ENCODE measurements at places on chromosomes 11 and 22.

GRCh38 chr11:134786636-134787035 lies 374.6 kb upstream of the B3GAT1 start:
- DNase-seq, result no peak

DNA sequence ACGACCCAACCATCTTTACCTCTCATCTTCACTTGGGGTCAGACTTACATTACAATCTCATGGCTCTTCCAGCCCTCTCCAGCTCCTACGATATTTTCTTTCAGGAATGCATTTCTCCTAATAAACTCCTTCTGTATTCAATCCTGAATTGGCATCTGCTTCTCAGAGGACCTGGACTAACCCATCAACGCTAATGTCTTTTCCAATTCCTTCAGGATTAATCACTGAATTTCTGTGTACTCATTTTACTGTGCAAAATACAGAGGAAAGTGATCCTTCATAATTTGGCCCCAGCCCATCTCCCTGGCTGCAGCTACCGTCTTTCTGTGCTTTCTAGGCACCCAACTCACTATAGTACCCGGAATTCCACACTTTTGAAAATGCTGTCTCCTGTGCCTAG lies 239.2 kb downstream of the METTL15 start:
- DNase-seq, result no peak

GRCh38 chr11:60973699-60974098 lies 2.2 kb downstream of the CD6 start:
- no peak for DNase-seq

GRCh38 chr11:102111011-102111786 lies 952 bp downstream of the YAP1 start:
- no peak for DNase-seq

- DNase-seq, result no peak
Observed at GRCh38 chr11:35144136-35144741, 5.3 kb downstream of the CD44 start.

GRCh38 chr22:17229991-17230630 lies 10.9 kb upstream of the ADA2 start:
- no peak for DNase-seq

GRCh38 chr11:105610871-105611571 lies 1.1 kb downstream of the GRIA4 start:
- DNase-seq, result no peak

GRCh38 chr11:119112314-119113020 lies 5.3 kb downstream of the C2CD2L start:
- no peak for DNase-seq

DNA sequence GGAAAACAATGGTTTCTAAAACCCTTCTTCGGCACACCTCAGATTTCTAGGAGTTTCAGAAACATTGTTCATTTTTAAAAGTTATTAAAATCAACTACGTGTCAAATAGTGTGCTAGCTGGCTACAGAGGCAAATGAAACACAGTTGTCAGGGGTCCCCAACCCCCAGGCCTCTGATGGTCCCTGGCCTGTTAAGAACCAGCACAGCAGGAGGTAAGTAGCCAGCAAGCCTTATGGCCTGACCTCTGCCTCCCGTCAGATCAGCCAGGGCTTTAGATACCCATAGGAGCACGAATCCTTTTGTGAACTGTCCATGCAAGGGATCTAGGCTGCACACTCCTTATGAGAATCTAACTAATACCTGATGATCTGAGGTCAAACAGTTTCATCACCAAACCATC lies 648.2 kb downstream of the FAM181B start:
- no peak for DNase-seq

DNA sequence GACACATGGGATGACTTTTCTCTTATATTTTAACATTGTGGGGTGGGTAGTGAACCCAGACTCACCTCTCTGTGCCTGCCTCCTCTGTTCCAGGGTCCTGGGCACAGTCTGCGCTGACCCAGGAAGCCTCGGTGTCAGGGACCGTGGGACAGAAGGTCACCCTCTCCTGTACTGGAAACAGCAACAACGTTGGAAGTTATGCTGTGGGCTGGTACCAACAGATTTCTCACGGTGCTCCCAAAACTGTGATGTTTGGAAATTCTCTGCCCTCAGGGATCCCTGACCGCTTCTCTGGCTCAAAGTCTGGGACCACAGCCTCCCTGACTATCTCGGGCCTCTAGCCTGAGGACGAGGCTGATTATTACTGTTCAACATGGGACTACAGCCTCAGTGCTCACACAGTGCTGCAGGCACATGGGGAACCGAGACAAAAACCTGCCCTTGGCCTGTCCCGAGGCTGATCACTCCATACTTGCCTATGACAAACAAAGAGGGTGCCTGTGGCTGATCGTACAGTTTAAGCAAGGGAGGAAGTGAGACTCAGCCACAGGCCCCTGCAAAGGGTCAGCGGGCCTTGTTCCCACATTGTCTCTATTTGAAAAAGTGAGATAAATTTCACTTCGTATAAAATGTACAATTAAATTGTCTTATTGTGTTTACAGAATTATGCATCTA lies 43.7 kb upstream of the TOP3B start:
- DNase-seq, result no peak

GRCh38 chr11:13329670-13330356 lies 52.2 kb downstream of the BMAL1 start:
- no peak for DNase-seq

DNA sequence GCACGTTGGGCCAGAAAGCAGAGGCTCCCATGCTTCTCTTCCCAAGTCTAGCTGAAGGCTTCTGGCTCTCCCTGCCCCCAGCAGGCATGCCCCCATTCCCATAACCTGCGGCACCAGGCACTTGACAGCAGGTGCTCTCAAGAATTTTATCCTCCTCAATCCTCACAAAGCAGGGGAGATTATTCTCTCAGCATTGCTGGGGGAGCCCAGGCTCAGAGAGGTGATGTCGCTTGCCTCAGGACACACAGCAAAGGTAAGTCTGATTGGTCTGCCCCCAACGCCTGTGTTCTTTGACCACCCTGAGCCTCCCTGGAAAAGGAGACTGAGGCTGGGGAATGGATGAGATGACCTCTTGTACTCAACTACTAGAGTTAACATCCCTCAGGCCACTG lies 4.8 kb downstream of the TST start:
- no peak for DNase-seq

GRCh38 chr11:107740271-107740670 lies 28.4 kb upstream of the SLN start:
- no peak for DNase-seq

- no peak for DNase-seq
Observed at GRCh38 chr11:34647532-34647931, 26.6 kb downstream of the EHF start.

DNA sequence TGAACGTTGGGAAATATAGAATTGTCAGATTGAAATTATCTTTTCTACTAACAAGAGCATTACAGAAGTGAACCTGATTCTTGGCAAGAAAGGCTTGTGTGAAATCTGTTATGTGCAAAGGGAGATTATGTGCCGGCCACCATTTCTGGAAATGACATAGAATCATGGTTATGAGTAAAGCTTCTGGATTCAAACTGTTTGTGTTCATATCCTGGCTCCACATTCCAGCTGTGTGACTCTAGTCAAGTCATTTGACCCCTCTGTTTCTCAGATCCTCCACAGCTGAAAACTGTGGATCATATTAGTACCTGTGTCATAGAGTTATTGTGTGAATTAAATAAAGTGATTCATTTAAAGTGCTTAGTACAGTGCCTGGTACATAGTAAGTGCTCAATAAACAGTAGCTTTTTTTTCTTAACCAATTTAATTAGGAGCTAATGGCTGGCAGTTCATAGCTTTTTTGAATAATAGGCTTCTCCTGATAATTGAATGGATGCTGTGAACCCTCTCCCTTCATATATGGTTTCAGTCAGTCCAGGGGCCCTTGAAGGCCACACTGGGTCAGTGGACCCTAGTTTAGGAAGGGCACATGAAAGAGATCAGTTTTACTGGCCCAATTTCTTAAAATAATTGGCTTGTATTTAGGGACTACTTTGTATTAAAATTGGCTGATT lies 34.6 kb downstream of the EHF start:
- no peak for DNase-seq

- no peak for DNase-seq
Observed at GRCh38 chr11:102886999-102887398, 12.2 kb upstream of the MMP12 start.

DNA sequence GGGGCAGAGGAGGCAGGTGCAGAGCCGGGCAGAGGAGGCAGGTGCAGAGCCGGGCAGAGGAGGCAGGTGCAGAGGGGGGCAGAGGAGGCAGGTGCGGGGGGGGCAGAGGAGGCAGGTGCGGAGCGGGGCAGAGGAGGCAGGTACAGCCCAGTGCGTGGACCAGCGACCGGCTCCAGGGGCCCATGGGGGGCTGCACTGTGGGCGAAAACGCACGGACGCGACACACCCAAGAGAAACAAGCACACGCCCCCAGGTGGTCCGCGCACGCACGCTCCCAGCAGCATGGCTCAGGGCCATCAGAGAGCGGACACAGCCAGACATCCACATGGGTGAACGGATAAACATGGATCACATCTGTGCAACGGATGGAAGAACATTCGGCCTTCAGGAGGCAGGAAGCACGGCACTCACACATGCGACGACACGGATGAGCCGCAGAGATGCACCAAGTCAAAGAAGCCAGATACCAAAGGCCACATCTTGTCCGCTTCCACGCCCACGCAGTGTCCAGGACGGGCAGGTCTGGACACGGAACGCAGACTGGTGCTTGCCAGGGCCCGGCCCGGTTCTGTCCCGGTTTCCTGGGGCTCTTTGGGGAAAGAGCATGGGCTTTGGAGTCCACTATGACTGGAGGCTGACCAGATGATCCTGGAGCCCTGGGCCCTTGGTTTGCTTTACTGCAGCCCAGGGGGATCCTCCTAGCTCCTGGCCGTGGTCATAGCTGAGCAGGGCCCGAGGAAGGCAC lies 21.8 kb downstream of the OSBPL5 start:
- DNase-seq, result no peak

DNA sequence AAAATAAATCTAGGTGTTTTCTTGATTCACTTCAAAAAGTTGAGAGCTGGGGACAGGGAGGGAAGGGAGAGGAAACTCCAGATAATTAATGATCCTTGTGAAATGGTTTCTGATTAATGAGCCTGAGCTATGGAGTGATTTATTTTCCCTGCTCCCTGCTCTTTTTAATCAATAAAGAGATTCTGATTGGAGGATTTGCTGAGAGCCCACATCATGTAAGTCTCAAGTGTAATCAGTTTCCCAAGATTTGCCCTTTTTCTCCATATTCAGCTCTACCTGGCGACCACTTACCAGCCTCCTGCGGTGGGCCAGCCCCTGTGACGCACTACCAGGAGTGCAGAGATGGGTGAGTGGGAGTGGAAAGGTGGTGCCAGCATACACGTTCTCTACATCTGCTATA lies 114.0 kb downstream of the NAV2 start:
- DNase-seq, result no peak

GRCh38 chr11:69667619-69668604 lies 7.2 kb downstream of the LTO1 start:
- DNase-seq, result no peak

DNA sequence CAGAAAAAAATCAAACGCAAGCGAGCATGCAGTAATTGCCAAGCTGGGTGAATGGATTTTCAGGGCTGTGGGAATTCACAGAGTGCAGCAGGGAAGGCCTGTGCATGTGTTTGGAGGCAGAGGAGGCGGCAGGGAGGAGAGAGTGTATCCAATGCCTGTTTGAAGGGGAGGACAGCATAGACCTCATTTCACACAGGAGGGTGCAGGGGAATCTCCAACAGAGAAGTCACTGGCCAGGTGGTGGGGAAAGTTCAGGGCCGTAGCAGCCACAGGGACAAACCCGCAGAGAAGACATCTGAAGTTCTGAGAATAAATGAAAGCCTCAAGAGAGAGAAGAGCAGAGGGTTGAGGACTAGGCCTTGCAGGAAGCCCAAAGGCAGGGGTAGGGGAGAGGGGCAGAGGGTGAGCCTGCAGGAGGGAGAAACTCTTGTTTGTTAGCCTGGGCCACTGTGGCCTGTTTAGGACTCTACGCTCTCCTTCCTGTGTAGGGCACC lies 19.2 kb upstream of the KDM2A start:
- no peak for DNase-seq

DNA sequence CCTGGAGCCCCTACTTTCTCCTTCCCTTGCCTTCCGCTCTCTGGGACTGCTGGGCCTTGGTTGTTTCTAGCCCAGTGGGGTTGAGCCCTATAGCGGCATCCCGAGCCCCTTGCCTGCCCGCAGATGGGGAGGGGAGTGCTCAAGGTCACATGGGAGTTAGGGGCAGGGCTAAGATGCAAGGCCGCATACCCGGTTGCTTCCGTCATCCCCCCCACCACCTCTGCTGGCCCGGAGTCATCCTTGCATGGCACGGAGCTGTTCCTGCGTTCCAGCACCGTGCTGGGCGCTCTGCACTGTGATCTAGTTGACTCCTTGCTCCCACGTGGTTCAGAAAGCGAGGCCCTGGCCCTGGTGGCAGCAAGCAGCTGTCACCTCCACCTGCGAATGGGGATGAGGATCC lies 18.0 kb downstream of the FLRT1 start:
- no peak for DNase-seq

Measured in CMK (cell line).